NCI-H510A (cell line): ENCODE measurements at places on chromosomes 12 and 14.
A peak's percentile ranks its signal among the peaks of the same experiment; 100 is the strongest.

DNA sequence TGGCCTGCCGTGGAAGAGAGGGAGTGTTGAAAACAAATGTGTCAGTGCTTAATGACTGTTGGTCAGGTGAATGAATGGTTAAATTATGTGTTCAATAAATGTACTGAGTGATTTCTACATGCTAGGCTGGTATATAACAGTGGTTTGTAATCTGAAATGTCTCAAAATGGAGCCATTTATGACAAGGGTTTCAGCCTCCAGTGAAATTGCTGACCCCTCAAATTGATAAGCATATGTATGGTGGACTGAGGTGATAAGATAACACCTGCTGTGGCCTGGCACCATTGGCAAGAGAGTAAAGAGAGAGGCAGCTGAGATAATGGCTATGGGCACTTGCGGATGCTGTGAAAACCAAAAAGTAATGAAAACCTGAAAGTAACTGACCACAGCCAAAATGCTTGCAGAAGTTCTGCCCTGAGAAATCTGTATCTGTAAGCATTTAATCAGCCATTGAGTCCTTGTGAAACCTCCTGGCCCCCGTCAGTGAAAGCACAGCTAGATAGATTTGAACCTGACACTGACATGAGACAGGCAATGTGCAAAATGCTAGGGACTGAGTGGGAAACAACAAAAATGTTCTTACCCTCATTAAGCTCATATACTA lies 1.4 kb upstream of the BCAT1 start:
- DNase-seq, result no peak

DNA sequence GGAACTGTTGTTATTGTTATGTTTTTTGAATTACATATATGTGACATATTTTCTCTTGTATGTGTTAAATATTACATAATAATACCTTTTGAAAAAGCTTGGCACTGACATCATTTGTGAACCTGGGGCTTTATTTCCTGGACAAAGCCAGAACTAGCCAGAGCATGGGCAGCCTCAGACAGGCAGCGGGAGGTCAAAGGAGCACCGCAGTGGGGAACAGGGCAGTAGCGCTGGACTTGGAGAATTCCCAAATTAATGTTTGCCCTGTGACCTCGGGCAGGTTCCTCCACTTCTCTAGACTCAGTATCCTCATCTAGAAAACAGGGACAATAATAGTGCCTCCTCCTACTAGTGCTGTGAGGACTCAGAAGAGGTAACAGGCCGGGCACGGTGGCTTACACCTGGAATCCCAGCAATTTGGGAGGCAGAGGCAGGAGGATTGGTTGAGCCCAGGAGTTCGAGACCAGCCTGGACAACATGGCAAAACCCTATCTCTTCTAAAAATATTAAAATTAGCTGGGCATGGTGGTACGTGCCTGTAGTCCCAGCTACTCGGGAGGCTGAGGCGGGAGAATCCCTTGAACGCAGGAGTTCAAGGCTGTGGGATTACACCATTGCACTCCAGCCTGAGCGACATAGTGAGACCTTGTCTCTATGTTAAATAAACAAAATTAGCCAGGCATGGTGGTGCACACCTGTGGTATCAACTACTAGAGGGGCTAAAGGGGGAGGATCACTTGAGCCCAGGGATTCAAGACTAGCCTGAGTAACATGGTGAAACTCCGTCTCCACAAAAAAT lies 27.3 kb upstream of the ITPK1 start:
- no peak for DNase-seq

DNA sequence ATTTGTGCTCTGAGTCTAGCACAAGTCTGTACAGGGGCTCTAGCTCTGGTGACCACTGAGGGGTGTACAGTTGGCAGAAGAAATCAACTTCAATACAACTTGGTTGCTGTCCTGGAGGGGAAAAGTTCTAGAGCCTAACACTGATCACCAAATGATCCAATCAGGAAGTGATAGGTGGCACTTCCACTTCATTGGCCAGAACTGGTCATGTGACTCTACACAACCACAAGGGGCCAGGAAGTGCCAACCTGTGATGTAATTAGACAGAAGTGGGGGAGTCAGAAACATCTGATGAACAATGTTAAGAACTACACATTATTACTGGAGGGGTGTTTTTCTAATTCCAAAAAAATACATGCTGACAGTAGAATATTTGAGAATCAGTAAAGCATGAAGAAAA lies 401.6 kb downstream of the VRK1 start:
- DNase-seq, result no peak

DNA sequence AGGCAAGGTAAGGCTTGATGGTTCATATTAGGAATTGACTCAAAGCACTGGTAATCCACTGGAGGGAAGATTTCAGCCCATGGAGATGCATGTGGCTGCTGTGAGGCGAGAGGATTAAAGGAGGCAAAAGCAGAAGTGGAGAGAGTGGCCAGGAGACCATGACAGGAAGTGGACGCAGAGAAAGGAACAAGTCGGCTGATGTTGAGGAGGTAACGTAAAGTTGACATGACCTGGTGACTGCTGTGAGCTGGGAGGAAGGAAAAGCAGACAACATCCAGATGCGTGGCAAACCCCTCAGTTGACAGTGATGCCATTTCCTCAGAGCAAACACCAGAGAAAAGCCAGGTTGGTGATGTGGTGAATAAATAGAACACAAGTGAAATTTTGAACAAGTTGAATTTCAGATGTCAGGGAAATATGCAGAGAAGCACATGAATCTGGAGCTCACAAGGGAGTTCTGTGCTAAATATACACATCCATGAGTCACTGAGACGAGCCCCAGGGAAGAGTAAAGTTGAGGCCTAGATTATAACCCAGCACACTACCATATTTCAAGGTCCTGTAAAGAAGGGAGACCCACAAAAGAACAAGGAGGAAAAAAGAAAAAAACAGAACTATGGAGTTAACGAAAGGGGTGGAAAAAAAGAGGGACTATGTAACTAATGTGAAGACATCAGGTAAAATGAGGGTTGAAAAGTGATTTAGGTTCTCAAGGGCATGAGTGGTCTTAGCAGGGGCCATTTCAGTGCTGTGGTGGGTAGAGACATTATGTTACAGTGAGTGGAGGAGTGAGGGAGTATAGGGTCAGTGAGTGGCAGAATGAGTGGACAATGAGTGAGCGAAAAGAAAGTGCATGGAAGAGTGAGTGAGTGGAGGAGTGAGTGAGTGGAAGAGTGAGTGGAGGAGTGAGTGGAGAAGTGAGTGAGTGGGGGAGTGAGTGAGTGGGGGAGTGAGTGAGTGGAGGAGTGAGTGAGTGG lies 61.6 kb upstream of the GZMB start:
- DNase-seq, result no peak

DNA sequence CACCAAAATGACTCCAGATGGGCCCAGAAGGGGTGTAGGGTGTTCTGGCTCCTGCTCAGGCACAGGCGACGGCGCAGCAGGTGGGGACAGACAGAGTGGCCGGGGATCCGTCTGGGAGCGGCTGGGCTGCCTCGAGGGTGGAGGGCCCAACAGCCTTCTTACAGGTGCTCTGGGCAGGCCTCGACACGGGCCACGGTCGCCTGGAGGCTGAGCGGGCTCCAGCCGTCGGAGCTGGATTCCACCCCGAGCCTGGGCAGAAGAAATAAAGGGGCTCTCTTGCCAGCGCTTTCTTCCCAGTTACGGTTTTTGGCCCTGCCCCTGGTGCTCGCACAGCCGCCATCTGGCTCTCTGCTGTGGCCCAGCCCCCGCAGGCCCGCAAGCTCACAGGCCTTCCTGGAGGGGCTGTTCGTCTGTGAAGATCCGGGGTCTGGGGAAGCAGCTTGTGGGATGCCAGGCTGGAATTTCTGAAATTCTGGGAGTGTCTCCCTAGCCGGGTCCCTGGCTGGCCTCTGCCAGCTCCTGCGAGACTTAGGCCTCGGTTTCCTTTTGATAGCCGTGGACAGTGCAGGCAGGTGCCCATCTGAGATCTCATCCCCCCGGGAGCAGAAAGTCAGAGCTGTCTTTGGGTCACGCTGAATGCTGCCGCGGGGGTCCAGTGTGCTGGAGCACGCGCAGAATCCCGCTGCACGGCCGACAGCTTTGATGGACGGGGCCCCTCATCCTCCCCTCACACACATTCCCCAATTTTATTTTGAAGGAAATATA lies 122.7 kb downstream of the PAPOLA start:
- no peak for DNase-seq

GRCh38 chr14:94342334-94342934 lies 19.3 kb upstream of the SERPINA6 start:
- DNase-seq, result no peak

GRCh38 chr12:93778306-93778705 lies 101.1 kb downstream of the CRADD start:
- DNase-seq, result no peak

DNA sequence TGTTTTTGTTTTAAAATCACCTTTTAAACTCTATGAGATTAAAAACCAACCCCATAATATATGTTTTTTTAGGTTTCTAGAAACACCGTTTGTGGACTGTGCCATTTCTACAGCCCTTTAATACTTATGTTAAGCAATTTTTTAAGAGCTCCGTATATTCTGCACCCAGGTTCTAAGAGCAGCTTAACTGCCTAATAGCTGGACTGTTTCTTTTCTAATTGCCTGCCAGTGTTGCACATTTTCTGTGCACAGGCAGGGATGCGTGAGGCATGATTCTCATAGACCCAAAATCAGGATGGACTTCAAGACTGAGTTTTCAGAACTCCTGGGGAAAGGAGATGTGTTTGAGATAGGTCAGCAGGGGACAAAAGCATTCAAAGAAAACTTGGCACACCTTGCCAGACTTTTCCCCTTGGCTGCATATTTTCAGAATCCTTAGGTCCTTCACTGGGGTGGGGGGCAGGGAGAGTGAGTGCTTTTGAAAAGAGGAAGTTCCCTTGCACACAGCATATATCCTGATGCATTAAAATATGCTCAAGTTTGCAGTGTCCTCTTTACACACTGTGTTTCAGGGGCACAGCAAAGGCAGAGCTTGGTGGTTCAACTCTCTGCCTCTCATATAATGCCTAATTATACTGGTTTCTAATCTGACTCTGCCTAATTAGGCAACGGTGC lies 27.9 kb downstream of the TMEM30B start:
- no peak for DNase-seq

GRCh38 chr14:96261053-96261452 lies 5.0 kb downstream of the BDKRB1 start:
- DNase-seq, result peak; percentile 31

DNA sequence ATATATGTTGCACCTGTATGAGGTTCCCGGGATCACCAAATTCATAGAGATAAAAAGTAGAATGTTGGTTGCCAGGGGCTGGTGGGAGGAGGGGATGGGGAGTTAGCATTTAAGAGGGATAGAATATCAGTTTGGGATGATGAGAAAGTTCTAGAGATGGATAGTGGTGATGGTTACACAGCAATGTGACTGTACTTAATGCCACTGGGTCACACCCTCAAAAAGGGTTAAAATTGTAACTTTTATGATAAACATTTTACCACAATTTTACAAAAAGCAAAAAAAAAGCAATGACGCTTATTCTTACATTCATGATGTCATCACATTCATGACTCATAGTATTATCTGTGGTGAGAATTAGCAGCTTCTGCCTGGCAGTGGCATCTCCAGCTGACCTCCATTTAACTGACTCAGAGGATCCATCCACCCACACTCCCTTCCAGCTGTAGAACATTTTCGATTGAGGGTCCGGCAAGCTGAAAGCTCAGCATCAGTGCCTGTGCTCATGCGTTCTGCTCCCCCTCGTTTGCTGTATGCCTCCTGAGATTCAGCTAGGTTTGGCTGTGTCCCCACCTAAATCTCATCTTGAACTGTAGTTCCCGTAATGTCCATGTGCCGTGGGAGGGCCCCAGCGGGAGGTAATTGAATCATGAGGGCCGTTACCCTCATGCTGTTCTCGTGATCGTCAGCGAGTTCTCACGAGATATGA lies 64.8 kb upstream of the TMEM260 start:
- no peak for DNase-seq

GRCh38 chr12:88433997-88434703 lies 146.1 kb downstream of the KITLG start:
- no peak for DNase-seq

DNA sequence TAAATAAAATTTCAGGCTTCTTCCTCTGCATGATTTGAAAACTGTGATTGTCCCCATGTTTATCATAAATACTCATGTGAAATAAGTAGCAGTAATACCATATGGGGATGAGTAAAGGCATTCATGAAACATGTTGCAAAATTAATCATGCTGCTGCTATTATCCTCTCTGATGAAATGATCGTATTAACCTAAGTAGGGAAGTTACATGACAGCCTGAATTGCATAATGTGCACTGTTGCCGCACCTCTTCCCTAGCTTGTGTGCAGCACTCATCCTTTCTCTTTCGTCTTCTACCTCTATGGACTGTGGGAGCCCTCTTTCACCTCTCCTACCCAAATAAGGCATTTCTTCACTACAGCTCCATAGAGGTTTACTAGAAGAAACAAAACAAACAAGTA lies 367.6 kb downstream of the SOX5 start:
- no peak for DNase-seq

- no peak for DNase-seq
These were observed 9.7 kb upstream of the KRT81 start for GRCh38 chr12:52300796-52301691.

GRCh38 chr12:1429980-1430379 lies 164.4 kb downstream of the FBXL14 start:
- no peak for DNase-seq

- DNase-seq, result no peak
These were observed 20.7 kb upstream of the NCOR2 start for GRCh38 chr12:124588018-124588634.

GRCh38 chr14:60594062-60594461 lies 55.2 kb downstream of the SIX1 start:
- no peak for DNase-seq

DNA sequence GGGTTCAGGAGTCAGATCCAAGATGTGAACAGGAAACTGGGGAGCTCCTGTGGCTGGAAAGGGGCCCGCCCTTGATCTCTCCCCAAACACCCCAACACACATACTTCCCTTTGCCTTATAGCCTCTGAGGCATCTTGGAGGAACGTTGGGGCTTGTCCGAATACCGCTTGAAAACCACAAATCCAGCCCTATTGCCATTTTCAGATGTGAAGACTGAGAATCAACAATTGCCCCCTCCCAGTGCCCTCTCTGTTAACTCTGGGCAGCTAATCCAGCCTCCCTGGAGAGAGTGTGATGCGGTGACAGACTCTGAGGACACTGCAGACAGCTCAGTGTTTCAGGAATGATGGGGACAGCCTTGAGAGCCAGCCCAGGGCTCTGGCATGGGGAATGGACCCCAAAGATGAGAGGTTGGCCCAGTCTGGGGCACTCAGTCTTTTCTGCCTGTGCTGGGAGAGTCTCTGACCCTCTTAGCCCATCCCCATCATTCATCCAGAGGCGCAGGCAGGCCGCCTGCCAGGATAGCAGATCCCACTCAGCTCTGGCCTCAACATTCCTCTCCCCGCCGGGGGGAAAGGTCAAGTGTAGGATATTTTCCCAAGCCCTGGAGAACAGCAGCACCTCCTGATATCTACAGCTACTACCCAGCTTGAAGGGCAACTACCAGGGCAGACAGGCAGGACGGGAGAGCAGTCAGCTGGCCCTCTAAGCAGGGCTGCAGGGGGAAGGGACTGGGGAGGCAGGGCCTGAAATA lies 24.6 kb upstream of the LTBP2 start:
- DNase-seq, result no peak
